ENCODE measurements at places on chromosomes 6 and 20.

DNA sequence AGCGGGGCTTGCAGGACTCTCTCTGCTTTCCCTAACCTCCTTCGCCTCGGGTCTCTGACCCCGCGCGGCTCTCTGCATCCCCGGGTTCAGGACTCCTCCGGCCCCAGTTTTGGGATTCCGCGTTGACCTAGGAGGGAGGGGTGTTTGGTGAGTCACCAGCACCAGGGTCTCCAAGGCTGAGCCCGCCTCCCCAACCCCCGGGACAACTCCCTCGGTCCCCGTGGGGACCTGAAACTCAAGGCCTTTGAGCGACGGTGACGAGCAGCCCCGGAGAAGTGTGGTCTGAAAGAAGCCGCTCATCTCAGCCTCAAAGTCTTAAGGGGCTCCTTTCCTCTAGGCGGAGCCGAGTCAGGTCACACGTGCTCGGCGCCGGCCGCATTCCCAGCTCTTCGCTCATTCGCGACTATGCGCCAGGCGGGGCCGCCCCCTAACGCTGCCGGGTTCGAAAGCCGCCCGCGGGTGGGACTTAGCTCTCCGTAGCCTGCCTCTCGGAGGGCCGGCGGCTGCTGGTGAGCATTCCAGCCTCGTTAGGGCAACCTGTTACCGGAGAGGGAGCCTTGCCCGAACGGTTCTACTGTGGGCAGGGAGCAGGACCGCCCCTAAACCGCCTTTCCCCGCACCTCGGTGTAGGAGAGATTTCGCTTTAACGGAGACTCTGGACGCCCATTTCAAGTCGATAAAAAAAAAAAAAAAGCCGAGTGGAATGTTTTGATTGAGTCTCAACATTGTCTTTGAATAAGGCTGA is 3.0 kb upstream of the PRDM13 start:
- no peak for DNase-seq

GRCh38 chr6:62971976-62972658 is 239.2 kb upstream of the FKBP1C start:
- DNase-seq, result no peak

GRCh38 chr20:50347284-50348063 is 156.8 kb downstream of the CEBPB start:
- DNase-seq, result no peak

GRCh38 chr6:131765081-131765803 is 42.6 kb upstream of the ENPP1 start:
- no peak for DNase-seq

GRCh38 chr20:40810332-40811000 is 121.4 kb upstream of the MAFB start:
- DNase-seq, result no peak

- no peak for DNase-seq
Measured at GRCh38 chr20:51917886-51918535, 115.7 kb upstream of the SALL4 start.

- DNase-seq, result no peak
Measured at GRCh38 chr20:33301192-33301930, 18.3 kb downstream of the BPIFB1 start.

- no peak for DNase-seq
Measured at GRCh38 chr6:66638099-66638498, 931.1 kb upstream of the EYS start.

- DNase-seq, result no peak
Measured at GRCh38 chr6:70956451-70957283, at the start of gene B3GAT2. TSS of gene B3GAT2 (minus strand) at chr6:70957060. CDS start at chr6:70956429, 631 bp downstream.

GRCh38 chr20:37294262-37294981 is 5.0 kb downstream of the MANBAL start:
- DNase-seq, result no peak

GRCh38 chr20:8470156-8470555 is 338.1 kb downstream of the PLCB1 start:
- no peak for DNase-seq

DNA sequence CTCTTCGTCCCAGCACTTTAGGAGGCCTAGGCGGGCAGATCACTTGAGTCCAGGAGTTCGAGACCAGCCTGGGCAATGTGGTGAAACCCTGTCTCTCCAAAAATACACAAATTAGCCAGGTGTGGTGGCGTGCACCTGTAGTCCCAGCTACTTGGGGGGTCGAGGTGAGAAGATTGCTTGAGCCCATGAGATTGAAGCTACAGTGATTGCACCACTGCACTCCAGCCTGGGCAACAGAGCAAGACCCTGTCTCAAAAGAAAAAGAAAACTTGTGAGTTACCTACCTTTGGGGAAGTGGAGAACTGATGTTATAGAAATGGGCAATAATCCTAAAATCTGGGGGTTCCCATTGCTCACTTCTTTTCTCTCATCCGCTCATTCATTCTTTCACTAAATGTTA is 58.0 kb downstream of the E2F3 start:
- DNase-seq, result no peak

- no peak for DNase-seq
Measured at GRCh38 chr6:62613928-62614327, 327.9 kb upstream of the KHDRBS2 start.

GRCh38 chr6:111591901-111592461 is 13.7 kb downstream of the TRAF3IP2 start:
- DNase-seq, result no peak

GRCh38 chr6:18997375-18997826 is 610.3 kb downstream of the RNF144B start:
- DNase-seq, result no peak

DNA sequence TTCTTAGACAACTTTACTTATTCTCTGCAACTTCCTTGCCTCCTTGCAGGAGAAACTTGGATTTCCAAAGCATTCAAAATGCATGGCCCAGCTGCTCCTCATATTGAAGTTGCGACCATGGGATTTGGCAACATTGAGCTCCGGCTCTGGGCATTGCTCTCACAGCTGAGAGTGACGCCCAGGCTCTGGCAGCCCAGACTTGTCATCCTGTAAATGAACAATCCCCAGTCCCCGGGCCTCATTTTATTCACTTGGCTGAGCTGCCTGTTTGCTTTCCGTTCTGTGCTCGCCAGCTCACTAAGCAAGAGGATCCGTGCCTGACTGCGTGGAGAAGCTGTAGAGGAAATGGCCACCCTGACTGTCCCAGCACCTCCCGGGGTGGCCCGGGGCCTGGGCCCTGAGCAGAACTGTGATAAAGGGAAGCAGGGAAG is 119.5 kb upstream of the CD93 start:
- DNase-seq, result no peak

- DNase-seq, result no peak
Measured at GRCh38 chr6:164107297-164107995, 692.9 kb downstream of the QKI start.

DNA sequence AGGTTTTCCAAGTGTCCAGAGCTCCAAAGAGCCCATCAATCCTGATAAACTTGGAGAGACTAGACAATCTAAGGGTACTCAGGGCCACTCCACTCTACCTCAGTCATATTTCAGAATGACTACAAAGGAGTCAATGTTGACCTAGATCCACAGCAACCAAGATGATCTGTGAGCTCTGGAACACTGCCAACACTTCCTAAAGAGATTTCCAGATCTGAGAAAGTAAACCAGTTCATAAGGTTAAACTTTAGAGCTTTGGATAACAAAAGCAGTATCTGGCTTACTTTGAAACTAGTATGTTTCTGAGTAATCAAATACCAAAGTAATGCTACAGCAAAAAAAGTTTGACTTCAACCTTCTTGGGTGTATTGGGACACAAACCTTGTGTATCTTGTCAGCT is 122.7 kb downstream of the BTBD9 start:
- DNase-seq, result no peak

- DNase-seq, result no peak
Measured at GRCh38 chr6:88499845-88500699, 333.9 kb upstream of the CNR1 start.

DNA sequence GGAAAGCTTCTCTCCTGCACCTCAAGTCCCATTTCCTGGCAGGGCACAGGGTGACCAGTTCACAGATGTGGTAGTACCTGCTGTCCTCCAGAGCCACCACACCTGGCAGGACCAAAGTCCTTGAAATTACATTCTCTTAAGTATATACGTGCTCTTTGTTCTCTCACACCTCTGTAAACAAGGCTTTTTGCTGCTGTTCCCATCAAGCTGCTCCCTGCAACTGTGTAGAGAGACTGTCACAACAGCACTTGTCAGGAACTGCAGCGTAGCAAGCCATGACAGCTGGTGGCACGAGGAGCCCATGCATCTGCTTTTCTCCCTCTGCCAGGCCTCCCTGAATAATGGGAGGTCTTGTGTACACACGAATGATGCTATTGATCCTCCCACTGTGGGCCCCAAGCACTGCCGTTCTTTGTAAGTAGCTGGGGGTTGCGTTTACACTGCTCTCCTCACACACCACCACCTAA is 431.8 kb downstream of the CD83 start:
- no peak for DNase-seq

- no peak for DNase-seq
Measured at GRCh38 chr20:44549123-44549522, 27.3 kb upstream of the SERINC3 start.

DNA sequence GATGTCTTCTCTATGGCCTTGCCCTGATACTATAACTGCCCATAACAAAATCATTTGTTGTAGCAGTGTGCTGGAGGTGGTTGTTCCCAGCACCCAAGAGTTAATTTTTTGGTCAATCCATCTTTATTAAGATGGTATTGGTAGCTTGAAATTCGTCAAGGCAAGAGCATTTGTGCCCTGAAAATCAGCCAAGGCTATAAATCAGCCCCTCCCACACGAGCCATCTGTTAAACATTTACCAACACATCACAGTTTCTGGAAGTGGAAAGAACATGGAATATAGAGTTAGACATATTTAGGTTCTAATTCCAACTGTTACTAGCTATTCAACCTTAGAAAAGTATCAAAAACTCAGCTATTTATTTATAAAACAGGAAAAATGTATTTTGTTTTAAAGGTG is 888.4 kb upstream of the GJE1 start:
- DNase-seq, result no peak

Measured in stimulated activated CD8-positive, alpha-beta memory T cell treated with anti-CD3 and anti-CD28 coated beads, Interleukin-15, amount 100 ng/mL, for 4 hours (primary cell).